ENCODE measurements at places on chromosomes 7 and 10.
A peak's percentile ranks its signal among the peaks of the same experiment; 100 is the strongest.

- no peak for DNase-seq
Observed at GRCh38 chr10:120506674-120507073, 49.6 kb downstream of the PLPP4 start.

DNA sequence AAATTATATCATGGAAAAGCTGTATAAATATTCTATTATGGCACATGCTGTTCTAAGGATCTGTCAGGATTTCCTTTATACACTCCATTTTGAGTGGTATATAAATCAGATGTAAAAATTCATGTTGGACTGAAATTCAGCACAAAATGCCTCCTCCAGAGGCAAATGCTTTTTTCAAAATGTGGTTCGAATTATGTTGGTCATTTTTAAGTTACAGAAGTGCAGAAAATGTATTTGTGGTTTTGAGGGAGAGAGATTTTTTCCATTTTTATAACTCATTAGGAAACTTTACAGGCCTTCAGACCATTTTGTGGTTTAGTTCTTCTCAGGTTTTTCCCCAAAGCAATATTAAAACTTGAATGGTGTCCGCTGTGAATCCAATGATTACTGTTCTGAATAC is 2.9 kb downstream of the PPP1R3A start:
- DNase-seq: no peak

GRCh38 chr10:30842185-30842584 is 189.5 kb downstream of the ZNF438 start:
- no peak for DNase-seq

- DNase-seq: no peak
Observed at GRCh38 chr7:151551820-151552219, 32.1 kb upstream of the RHEB start.

DNA sequence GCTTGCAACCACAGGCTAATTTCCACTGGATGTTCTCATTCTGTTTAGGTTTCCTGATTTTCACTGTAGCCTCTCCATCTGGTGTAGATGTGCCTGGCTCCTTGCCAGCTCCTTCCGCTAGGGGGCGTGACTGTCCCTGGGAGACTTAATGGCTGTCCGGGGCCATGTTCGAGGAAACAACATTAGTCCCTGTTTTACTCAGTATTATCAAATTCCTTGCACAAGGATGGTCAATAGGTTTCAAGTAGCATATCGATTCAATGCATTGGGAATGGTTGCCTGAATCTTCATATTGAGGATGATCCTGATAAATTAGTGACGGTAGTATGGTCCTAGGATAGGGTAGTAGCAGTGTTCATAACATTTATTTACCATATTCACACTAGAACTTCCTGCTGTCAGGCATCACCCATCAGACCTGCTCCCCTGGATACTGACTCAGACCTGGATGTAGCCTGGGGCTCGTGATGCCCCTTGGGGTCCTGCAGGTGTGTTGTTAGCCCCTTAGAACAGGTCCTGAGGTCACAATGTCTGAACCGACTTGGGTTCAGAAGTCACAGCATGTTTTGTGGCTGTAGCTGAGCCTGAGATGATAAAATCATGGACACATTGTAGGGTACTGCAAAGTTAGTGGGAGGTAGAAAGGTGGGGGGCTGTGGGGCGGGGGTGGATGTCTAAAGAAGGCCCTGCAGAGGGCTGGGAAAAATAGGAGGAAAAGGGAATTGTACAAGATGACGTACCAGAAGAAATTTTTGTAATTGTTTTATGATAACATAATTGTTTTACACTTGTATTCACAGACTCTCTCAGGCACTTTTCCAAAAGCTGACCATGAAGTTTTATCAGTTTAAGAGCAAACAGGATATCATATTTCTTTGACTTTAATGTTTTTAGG is 8.9 kb upstream of the EXOC6 start:
- DNase-seq: peak; percentile 36

DNA sequence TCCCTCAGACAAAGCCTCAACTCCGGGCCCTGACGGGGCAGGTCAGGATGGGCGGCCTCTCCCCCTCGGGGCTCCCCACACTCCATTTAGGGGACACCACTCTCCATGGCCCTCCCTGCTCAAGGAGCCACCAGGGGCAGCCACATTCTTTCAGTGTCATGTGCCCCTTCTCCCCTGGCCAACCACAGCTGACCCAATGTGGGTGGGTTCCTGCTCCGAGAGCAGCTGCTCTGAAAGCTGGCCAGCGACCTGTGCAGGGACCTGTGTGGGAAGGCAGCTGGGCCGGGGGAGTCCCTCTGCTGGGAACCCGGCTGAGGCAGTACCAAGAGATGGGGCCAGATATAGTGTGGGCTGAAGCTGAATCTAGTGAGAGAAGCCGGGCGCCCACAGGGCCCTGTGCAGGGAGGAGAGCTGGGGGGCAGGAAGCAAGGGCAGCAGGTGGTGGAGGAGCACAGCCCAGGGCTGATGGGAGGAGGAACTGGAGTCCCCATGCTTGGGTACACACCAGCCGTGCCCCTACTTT is 40.6 kb upstream of the NPFFR1 start:
- DNase-seq: no peak

- DNase-seq: peak; percentile 89
Observed at GRCh38 chr10:70578371-70578947, 24.1 kb downstream of the PRF1 start.

All from MV-4-11 (cell line).